ENCODE measurements at places on chromosomes 13 and 19.

DNA sequence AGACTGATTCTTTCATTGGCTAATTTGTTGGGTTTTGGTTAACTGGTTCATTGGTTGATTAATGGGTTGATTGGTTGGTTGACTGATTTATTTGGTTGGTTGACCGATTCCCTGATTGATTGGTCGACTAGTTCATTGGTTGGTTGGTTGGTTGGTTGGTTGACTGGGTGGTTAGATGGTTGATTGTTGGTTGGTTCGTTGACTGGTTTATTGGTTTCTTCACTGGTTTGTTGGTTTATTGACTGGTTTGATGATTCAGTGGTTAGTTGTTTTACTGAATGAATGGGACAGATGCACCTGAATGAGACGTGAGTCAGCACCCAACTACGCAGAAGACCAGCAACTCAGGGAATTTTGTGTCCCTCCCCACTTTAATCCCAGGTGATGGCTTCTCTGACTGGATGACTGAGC lies 2.7 kb upstream of the NUP62 start:
- DNase-seq: no peak

DNA sequence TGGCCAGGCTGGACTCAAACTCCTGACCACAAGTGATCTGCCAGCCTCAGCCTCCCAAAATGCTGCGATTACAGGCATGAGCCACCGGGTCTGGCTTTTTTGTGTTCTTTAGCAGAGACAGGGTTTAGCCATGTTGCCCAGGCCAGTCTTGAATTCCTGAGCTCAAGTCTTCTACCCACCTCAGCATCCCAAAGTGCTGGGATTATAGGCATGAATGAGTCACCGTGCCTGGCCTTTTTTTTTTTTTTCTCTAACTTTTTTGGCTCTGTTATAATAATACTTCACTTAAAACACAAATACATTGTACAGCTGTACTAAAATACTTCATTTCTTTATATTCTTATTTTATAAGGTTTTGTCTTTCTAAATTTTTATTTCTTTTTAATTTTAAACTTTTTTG lies 599.5 kb upstream of the PCDH9 start:
- DNase-seq: no peak

DNA sequence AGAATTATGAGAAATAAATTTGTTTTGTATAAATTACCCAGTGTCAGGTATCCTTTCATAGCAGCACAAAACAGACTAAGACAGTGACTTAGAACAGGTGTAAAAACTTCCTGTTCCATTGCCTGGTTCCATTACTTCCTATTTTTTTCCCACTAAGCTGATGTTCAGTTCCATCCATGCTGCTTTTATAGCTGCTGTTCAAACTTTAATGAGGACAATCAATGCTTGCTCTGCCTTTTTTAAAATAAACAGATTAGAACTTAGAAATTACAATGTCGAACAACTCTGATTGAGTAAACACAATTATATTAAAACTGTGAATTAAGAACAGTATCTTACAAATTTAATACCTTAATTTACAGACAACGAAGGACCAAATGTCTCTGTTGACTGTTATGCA lies 818.9 kb downstream of the OLFM4 start:
- no peak for DNase-seq

DNA sequence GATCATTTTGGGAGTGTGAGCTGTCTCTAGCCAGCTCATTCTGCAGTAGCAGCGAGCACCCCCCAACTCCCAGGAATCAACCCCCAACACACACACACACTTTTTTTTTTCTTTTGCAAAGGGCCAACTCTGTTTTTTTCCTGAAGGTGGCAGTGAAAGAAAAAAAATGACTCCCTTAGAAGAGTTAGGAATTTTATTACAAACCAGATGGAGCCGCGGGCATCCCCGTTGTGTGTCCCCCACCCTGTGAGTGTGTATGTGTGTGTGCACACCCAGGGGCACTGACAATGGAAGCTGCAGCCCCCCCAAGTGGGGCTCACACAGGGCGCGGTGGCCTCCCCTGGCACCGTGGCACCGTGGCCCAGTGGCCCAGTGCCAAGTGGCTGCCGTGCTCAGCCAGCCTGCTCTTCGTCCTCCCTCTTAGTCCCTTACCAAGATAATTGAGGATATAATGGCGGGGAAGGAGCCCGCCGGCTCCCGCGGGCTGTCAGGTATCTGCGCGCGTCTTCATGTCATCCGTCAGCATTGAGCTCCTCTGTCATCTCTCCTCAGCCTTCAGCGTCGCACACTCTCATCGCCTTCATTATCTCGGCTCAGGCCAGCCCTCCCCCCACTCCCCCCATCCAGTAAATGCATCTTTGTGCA lies 314.1 kb downstream of the ZNF536 start:
- no peak for DNase-seq

- DNase-seq: no peak
Observed at GRCh38 chr19:48966541-48967345, 1.6 kb downstream of the FTL start.

DNA sequence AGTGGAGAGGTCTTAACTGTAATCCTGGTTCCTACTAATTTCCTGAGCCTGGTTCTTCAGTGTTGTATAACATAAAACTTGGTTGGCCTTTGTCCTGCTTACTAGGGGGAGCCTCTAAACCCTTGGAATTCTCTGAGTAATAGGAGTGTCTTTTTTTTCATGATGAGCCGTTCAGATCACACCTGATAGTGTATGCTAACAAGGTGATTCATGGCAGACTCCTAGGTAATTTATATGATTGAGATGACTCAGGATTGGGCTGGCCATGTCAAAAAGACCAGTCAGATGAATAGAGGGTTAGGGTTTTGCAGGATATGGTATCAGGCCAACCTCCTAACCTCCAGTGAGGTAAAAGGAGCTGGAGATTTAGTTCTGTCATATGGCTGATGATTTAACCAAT lies 135.8 kb upstream of the KLF12 start:
- DNase-seq: no peak

DNA sequence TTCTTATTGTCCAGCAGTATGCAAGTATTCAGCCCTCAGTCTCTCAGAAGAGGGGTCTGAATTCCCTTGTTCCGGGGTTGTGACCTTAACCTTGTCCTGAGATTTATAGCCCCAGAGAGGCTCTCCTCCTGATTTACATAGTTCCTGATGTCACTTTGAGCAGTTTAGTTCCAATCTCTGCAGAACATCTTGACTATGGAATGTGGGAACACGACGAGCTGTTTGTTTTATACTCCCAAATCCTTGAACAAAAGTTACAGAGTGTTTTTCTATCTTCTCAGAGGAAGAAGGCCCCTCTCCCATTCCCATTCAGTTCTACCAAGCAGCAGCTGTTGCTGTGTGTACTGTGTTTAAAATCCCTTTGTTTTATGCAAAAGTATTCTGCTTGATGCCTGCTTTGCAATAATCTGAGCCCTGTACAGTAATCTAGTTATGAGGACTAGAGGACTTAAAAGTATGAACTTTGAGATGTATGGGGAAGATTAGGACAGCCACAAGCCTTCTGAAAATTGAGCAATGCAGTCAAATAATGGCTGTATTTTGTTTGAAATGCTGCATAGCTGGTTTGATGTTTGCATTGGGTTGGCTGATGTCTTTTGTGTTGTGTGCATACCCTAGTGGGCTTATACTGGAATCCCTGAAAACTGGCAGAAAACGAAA lies 74.7 kb downstream of the KL start:
- DNase-seq: no peak

GRCh38 chr13:114080739-114081561 lies 51.5 kb downstream of the RASA3 start:
- DNase-seq: no peak

DNA sequence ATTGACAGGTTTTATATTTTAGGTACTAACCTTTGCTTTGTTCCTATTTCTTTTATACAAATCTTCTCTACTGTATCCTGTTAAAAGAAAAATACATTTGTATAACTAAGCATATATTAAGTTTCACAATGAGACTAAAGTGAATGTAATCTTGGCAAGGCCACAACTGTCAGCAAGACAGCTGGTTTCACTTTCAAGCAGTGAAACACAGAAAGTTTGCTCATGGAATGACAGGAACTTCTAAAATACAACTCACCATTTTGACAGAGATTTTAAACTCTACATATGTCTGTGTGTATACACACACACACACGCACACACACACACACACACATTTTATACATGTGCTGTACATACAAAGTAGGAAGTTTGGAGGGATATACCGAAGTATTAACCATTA lies 53.3 kb downstream of the PARP4 start:
- no peak for DNase-seq

DNA sequence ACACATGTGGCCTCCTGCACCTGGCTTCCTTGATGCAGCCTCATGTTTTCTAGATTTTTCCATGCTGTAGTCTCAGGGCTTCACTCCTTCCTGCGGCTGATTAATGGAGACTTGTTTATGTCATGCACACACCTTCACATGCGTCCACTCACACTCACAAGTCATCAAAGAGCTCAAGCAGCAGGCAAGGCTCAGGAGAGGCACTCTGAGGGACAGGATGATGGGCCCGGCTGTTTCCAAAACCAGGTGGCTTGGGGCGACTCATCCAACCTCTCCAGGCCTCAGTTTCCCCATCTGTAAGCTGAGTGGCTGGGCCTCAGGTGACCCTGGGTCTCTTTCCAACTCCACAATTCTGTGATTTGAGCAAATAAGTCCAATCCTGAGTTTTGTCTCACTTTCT lies 36.9 kb downstream of the RASA3 start:
- DNase-seq: no peak

DNA sequence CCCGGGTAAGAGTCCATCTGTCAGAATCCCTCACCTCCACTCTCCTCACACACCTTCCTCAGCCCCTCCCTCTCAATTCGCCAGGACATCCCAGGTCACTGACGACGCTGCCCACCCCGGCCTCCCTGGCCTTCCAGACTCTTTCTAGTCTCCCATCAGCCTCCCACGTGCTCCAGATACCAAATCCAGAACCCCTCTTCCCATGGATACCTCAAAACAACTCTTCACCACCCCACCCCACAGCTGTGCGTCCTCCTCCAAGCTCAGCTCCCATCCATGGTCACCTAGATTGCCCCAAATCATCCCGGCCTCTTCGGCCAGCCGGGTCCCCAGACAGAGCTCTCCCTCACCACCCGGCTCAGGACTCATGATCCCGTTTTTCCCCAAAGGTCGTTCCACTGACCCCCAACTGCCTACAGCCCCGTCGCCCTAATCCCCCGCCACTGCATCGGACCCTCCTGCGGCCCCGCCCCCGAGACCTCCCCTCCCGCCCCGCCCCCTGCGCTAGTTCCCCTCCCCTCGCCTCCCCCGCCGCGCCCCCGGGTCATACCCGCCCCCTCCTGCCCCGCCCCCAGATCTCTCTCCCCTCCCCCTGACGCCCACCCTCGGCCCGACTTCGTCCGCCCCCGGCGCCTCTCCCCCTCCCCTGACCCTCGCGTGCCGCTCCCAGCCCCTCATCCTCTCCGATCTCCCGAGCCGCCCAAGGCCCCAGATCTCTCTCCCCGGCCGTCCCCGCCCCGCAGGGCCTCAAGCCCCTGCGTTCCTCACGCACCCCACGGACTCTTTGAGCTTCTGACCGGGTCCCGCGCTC lies 546 bp downstream of the UBXN6 start:
- peak; percentile 44 for DNase-seq

- DNase-seq: no peak
Observed at GRCh38 chr13:77502104-77502720, 33.3 kb upstream of the SCEL start.

GRCh38 chr19:43763473-43763939 lies 8.7 kb upstream of the SMG9 start:
- no peak for DNase-seq

- no peak for DNase-seq
Observed at GRCh38 chr13:75491376-75491775, 9.4 kb upstream of the TBC1D4 start.

DNA sequence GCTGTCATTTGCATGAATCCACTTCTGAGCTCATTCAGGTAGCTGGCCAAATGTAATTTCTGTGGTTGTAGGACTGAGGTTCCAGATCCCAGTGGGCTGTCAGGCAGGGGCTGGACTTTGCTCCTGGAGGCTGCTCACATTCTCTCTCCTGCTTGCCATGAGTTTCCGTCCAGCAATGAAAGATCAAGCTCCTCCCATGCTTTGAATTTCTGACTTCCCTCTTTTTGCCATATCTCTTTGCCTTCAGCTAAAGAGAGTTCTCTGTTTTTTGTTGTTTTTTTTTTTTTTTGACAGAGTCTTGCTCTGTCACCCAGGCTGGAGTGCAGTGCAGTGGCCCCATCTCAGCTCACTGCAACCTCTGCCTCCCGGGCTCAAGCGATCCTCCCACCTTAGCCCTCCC lies 76.9 kb downstream of the ING1 start:
- DNase-seq: no peak

GRCh38 chr19:11737964-11738745 lies 591 bp downstream of the ZNF823 start:
- DNase-seq: peak; percentile 37

DNA sequence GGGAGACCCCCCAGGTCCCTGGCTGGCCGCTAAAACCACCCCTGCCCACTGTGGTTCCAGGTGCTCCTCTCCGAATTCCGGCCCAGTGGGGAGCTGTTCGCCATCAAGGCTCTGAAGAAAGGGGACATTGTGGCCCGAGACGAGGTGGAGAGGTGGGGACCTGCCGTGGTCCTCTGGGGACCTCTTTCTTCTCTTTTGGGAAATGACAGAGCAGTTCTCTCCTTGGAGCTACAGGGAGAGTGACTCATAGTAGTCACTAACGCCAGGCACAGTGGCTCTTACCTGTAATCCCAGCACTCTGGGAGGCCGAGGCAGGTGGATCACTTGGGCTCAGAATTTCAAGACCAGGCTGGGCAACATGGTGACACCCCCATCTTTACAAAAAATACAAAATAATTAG lies 7.3 kb downstream of the PTGER1 start:
- DNase-seq: no peak

DNA sequence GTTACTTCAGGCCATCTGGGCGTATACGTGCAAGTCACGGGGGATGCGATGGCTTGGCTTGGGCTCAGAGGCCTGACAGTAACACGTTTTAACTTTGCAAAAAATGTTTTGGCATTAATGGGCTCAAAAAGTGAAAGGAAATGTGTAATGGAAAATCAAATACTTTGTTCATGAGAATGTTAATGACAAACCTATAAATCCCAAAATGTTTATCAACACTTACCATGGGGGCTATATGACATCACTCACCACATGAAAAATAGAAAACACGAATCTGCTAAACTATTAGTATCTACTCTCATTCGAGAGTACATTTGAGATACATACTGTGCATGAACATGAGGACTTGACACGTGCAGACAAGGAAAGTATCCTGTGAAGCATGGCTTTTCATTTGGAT lies 91.7 kb downstream of the FAM216B start:
- no peak for DNase-seq

DNA sequence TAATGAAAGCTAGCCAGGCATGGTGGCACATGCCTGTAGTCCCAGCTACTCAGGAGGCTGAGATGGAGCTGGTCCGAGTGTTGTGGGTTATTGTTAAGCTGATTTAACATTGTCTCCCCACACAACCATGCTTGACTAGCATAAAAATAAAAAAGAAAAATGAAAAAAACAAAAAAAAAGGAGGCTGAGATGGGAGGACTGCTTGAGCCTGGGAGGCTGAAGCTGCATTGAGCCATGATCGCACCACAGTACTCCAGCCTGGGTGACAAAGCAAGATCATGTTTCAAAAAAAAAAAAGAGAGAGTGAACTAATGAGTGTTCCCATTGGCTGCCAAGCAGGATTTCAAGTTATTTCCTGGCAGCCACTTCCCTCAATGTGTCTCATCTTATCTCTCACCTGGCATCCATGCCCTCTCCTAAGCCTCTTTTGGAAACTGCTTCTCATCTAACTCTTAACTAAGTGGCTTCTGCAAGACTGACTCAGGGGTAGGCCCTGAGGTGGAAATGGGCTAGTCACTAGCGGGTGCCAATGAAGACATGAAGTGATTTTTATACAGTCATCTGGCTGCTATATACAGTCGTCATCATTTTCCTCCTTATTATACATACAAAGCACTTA lies 4.9 kb downstream of the THAP8 start:
- DNase-seq: no peak
